Thoracic aorta (tissue), 2 donors: ENCODE measurements at places on chromosomes 5 and 9.

GRCh38 chr9:105672711-105673234 is 10.5 kb downstream of the TAL2 start:
- no peak for DNase-seq

DNA sequence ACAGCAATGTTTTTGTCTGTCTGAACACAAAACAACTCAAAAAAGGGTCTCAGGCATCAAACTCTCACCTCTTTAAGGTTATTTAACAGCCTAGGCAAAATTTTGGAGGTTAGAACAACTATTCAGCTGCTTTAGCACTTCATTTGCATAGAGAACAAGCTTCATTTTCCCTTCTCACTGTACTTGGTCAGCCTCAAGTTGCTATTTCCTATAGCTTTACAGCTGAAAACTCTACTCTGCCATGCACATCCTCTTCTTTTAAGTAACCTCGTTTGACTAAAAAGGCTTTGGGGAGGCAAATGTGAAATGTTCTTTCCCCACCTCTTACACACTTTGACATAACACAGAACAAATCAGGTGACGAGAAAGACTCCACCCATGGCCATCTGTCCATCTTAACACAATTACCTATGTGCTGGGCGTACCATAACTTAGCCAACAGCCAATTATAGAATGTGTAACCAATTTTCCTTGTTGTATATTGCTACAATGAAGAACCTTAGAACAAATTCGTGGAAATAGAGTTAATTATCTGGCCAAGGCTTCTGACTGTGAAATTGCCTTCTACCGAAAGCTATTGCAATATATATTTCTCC is 195.7 kb downstream of the DCP2 start:
- DNase-seq: no peak

DNA sequence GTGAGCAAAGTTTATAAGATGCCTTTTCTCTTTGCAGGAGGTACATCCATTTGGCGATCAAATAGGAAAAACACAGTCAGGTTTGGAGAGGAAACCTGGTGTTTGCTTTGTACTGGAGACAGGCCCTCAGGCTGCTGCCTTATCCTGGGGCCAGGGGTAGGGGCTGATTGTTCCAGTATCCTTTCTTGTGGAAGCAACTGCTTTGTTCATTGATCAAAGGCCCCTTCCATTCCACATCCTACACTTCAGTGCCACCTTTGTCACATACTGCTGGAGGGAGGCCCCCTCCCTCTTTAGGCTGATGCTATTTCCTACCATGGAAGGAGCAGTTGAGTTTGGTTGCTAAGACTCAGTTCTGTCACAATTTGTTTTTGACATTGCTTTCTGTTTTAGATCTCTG is 778.1 kb downstream of the TLR4 start:
- DNase-seq: no peak

GRCh38 chr5:15791274-15791673 is 291.3 kb downstream of the FBXL7 start:
- no peak for DNase-seq

- DNase-seq: no peak
Measured at GRCh38 chr9:33048054-33048465, 23.0 kb downstream of the DNAJA1 start.

DNA sequence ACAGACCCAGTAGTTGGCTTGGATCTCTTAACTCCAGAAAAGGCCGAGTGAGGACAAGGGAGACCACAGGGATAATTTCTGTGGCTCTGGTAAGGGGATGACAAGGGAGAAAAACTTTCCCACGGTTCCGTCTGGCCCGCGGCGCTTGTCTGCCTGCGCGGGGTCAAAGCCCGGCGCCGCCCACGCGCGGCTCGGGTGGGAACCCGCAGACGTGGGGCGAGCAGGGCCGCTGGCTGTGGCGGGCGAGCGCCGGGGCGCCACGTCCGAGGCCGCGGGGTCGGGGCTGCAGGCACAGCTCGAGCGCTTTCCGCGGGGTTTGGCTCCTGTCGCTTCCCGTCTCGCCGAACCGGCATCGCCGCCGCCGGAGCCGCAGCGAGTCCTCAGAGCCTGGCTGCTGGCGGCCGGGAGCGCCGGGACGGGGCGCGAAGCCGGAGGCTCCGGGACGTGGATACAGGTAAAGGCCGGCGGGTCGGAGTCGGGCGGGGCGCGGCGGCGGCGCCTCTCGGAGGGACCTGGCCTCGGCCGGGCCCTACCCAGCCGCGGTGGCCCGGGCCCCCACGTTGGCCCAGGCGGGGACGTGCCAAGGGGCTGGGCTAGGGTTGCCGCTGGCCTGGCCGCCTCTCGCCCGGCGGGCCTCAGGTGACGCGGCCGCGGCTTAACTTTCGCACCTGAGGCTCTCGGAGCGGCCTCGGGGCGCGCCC is at the start of gene RNF180:
RNF180 (plus strand) TSS at position 344 of the 701 bp plus-strand sequence. CDS start 34,965 bp downstream, outside the sequence.
- DNase-seq: no peak

DNA sequence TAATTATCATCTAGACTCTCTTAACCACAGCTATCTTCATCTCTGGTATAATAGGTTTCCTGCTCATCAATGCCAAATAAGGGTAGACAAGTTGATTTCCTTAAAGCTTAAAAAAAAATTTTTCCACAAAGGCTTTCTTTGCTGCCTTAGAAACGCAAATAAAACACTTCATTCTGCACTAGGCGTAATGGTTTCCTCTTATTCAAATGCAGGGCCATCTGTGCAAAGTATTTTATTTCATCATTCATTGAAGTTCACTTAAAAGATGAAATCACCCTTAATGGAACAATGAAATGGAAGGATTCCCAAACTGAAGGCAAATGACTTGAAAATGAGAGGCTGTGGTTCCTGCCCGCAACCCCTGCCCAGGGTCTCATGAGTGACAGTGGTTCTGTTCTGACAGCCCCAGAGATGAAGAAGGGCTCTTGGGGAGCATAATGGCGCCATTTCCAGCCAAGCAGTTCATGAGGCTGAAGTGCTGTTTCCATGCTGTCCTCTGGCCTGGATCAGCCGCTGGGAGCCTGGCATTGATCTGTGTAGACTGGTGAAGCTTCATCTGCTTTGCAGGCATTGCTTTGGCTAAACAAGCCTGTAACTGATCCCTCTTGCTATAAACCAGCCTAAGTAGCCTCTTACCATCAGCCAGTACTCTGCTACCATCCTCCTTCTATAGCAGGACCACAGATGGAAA is 276.9 kb upstream of the WWC1 start:
- DNase-seq: no peak

DNA sequence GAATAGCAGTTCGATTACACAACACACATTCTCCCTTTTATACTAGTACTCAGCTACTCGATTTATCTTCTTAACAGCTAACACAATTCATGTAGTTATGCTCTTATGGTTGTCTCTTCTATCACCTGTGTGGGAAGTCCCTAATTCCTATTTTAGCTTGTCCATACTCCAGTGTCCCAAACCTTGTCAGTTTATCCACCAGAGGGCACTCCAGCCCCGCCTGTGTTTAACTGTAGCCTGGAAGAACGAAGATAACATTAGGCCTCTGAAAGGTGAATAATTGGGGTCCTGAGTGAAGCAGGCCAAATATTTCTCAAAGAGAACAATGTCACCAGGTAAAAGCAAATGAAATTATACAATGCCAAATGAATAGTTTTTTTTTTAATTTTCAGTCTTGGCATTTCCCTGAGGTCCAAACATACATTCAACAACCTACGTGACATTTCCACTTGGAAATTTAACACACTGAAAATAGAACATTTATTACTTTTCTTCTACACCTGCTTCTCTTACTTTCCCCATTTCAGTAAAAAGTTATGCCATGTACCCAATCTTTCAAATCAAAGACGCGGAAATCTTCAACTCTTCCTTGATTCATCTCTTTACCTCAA is 560.7 kb downstream of the HTR1A start:
- DNase-seq: no peak

DNA sequence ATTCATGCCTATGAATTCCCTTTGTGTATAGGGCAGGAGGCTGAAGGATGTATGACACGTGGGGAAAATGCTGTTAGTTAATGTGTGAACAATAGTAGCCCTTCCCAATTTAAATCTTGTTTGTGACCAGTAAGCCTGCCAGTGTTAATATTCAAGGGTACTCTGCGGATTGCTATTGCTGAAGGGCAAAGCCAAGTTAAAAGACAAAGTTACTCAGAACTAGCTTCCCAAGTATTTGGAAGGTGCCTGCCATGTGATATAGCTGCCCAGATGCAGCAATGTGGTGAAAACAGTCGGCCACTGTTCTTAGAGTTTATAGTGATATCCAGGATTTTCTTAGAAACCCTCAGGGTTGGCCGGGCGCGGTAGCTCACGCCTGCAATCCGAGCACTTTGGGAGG is 34.6 kb downstream of the MARVELD2 start:
- DNase-seq: no peak

GRCh38 chr9:38708759-38709158 is 11.2 kb downstream of the FAM240B start:
- DNase-seq: no peak

DNA sequence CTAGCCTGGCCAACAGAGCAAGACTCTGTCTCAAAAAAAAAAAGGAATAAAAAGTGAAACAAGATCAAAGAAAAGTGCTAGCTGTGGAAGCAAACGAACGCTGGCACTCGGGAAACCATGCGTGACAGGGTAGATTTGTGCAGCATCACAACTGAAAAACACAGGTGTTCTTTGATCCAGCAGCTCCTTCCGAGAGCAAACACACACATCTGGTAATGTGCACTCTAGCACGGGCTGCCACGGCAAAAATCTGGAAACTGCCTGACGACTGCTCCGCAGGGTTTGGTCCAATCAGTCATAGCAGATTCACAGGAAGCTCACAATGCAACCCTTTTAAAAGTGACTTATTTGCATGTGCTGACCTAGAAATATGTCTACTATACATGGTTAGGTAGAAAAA is 80.0 kb downstream of the SYK start:
- DNase-seq: no peak

GRCh38 chr9:130898552-130898852 is 1.9 kb upstream of the QRFP start:
- DNase-seq: no peak

GRCh38 chr5:126969548-126969947 is 60.8 kb downstream of the MARCHF3 start:
- DNase-seq: no peak

- no peak for DNase-seq
Measured at GRCh38 chr9:124854822-124855221, 1.6 kb downstream of the WDR38 start.

DNA sequence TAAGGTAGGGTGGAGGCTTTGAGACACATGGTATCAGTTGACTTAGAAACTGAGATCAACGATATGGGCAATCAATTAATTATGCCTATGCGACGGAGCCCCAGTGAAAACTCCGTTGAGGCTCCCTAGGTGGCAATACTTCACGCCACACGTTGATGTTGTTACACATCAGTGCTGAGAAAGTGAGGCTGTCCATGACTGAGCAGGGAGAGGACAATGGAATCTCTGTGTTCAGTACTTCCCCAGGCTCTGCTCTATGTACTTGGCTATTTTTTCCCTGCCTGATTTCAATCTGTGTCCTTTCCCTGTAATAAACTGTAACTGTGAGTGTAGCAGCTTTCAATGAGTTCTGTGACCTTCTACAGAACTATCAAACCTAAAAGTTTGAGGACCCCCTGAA is 211.7 kb downstream of the SNCAIP start:
- DNase-seq: no peak

DNA sequence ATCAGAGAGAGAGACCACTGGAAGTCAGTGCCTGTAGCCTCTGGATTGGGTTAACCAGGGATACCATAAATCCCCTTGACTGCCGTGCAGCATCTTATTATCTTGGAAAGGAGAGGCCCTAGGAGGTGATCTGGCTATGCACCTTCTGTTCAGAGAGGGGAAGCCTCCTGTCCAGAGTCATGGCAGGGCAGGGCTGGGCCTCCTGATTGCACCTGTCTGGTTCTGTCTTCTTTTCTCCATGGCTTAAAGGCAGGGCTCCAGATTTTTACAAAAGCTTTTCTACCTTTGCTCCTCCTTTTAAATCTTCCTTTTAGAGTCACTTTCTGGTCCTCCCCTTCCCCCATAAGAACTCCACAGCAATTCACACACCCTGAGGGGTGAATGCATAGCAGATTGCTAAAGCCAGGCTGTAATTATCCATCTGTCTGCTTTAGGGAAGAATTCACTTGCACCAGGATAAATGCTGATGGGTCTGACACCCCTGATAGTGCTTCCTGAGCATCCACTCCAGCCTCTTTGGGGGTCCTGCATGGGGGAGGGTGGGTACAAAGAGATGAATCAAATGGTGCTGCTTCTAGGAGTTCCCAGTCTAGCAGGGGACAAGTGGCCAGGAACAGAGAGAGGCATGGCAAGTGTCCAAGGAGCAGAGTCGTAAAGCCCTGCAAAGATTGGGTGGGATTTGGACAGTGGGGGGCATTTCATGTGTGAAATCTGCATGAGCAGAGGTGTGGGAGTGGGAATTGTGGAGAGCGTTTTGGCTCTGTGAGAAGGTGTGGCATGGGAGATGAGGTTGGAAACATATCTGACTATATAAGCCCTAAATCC is 141.3 kb upstream of the ALDH1B1 start:
- DNase-seq: no peak

- no peak for DNase-seq
Measured at GRCh38 chr5:55232271-55232984, 980 bp downstream of the CCNO start.

DNA sequence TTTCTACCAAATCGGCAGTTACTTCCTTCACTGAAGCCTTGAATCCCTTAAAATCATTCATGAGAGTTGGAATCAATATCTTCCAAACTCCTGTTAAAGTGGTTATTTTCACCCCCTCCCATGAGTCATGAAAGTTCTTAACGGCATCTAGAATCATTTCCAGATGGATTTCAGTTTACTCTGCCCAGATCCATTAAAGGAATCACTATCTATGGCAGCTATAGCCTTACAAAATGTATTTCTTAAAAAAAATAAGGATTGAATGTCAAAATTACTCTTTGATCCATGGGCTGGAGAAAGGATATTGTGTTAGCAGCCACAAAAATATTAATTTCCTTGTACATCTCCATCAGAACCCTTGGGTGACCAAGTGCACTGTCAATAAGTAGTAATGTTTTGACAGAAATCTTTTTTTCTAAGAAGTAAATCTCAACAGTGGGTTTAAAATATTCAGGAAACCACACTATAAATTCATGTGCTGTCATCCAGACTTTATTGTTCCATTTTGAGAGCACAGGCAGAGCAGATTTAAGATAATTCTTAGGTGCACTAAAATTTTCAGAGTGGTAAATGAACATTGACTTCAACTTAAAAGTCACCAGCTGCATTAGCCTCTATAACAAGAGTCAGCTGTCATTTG is 767.7 kb downstream of the DTWD2 start:
- DNase-seq: no peak

DNA sequence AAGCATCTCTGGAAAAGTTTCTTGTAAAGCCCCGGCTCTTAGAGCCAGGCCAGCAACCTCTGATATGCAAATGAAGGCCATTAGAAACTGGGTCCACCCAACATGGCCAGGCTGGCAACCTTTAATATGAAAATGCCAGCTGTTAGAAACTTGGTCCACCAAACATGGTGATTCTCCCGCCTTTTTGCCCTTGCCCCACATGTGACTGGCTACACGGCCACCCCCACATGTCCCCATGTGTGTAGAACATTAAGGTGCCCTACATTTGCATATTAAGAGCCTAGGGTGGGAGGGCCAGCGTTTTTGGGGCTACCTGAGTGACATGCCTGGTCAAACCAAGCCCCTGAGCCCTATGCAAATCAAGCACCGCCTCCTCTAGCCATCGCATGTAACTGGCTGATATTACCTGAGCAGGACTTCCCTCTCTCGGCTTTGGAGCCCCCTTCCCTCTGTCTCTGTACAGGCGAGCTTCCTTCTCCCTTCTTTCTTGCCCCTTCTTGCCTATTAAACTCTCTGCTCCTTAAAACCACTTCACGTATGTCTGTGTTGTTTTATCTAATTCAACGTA is 39.0 kb downstream of the S100Z start:
- no peak for DNase-seq
